KBM-7 (cell line): ENCODE measurements at places on chromosomes 11 and 22.

DNA sequence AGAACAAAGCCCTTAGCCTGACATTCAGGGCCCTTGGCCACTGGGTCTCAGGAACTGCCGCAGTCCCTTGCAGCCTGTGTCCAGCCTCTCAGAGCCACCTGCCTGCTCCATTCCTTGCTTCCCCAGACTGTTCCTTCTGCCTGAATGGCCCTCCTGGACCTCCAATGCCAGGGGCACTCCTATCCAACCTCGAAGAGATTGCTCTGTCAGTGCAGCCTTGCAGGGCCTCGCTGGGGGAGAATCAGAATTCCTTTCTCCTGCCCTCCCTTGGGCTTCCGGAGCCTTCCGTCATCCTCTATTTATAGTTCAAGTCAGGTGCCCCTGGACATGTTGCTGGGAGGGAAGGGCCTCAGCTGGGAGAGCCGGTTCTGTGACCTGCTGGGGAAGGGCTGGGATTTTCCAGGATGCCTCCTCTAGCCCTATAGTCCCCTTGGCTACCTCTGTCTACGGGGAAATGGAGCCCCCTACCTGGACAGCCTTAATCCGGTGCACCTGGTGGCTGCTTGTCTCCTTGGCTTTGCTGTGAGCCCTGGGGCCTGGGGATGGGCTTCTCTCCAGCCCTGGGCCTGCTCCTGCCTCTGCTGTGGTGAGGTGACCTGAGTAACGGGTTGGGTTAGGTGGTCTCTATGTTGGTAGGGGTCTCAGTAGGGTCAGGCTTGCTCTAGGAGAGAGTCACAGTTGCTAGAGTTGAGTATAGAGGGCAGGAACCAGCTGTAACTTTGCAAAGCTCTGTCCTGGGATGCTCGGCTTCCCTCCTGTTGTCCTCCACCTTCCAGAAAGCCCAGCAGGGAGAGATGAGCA lies 45.9 kb upstream of the SYT7 start:
- no peak for DNase-seq

- DNase-seq, result no peak
Observed at GRCh38 chr11:129865701-129866100, 29.7 kb downstream of the NFRKB start.

- peak; percentile 100 for DNase-seq
Observed at GRCh38 chr11:31810779-31811647, at the start of gene PAX6. Gene PAX6 (minus strand): TSS chr11:31811322. CDS start chr11:31806411, 4,911 bp downstream.

DNA sequence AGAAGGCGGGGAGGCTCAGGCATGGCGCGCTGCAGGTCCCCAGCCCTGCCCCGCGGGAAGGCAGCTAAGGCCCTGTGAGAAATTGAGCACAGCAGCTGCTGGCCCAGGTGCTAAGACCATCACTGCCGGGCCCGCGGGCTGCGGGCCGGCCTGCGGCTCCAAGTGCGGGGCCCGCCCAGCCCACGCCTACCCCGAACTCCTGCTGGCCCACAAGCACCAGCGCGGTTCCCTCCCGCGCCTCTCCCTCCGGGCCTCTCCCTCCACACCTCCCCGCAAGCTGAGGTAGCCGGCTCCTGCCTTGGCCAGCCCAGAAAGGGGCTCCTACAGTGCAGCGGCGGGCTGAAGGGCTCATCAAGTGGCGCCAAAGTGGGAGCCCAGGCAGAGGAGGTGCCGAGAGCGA lies 4.6 kb upstream of the RDX start:
- no peak for DNase-seq

- DNase-seq, result no peak
Observed at GRCh38 chr11:61696602-61697001, 16.4 kb downstream of the DAGLA start.

GRCh38 chr11:100964435-100964834 lies 165.2 kb downstream of the PGR start:
- no peak for DNase-seq

GRCh38 chr11:20864628-20865027 lies 195.2 kb downstream of the NELL1 start:
- DNase-seq, result no peak

DNA sequence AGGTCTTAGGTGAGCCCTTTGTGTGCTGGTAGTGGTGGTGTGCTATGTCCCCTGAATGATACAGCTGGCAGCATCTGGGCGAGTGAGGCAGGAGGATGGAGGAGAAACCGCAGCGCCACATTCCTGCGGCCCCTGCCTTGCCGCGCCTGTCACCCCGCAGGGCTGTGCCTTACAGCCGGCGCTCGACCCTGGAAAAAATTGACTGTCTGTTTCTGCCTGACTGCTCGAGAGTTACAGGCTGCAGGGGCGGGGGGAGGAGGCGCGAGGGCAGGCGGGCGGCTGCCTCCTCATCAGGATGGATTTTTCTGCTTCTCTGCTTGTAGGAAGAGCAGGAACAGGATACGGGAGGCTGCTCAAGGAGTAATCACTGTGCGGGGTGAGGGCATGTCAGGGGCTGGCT lies 443.4 kb downstream of the MIAT start:
- DNase-seq, result no peak

GRCh38 chr11:37571246-37571645 lies 973.2 kb upstream of the RAG2 start:
- DNase-seq, result no peak

- no peak for DNase-seq
Observed at GRCh38 chr11:15830741-15831428, 525.5 kb downstream of the SOX6 start.

DNA sequence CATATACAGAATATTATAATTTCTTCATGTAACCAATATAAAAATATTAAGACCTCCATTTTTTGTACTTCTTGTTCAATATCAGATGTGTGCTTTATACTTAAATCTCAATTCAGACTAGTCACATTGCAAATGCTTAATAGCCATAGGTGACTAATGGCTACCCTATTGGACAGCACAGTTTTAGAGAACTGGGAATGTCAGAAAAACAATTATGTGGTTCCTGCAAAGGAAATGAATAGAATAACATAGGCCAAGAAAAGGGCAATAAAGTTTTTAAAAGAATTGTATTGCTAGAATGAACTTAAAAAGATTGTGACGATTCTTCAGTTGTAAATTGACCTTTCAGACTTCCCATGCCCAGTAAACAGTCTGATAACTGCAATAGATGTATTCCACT lies 843.0 kb downstream of the METTL15 start:
- DNase-seq, result no peak

- no peak for DNase-seq
Observed at GRCh38 chr11:57392066-57392762, 1.8 kb upstream of the PRG2 start.

- no peak for DNase-seq
Observed at GRCh38 chr11:133197425-133197824, 334.9 kb downstream of the OPCML start.

DNA sequence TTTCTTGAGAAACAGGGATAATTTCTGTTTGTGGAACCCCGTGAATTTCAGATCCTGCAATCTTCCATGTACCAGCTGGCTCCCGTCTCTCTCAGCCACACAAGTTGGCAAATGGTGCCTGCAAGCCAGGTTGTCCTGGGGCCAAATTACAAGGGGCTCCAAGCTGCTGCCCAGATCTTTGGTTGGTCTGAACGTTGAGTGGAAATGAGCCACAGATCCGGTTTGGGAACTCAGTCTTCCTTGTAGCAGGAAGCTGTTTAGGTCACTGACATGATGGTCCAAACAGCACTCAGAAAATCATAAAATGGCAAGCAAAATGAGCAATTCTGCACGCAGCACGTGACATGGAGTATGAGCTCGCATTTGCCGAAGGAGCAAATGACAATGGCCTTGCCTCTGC lies 1496.4 kb downstream of the TBC1D22A start:
- no peak for DNase-seq

DNA sequence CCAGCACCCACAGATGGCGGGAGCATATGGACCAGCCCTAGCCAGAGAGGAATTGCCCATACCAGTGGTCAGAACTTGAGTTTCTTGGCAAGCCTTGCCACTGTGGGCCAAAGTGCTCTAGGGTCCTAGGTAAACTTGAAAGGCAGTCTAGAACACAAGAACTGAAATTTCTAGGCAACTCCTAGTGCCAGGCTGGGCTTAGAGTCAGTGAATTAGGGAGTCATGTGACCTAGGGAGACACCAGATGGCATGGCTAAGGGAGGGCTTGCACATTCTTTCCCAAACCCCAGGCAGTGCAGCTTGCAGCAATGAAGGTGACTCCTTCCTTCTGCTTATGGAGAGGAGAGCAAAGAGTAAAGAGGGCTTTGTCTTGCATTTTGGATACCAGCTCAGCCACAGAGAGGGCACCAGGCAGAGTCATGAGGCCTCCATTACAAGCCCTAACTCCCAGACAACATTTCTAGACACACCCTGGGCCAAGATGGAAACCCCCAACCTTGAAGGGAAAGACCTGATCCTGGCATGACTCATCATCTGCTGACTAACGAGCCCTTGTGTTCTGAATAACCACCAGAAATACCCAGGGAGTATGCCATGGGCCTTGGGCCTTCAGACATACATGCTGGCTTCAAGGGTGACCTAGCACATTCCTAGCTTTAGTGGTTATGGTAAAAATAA lies 19.2 kb upstream of the OR56A3 start:
- DNase-seq, result no peak

DNA sequence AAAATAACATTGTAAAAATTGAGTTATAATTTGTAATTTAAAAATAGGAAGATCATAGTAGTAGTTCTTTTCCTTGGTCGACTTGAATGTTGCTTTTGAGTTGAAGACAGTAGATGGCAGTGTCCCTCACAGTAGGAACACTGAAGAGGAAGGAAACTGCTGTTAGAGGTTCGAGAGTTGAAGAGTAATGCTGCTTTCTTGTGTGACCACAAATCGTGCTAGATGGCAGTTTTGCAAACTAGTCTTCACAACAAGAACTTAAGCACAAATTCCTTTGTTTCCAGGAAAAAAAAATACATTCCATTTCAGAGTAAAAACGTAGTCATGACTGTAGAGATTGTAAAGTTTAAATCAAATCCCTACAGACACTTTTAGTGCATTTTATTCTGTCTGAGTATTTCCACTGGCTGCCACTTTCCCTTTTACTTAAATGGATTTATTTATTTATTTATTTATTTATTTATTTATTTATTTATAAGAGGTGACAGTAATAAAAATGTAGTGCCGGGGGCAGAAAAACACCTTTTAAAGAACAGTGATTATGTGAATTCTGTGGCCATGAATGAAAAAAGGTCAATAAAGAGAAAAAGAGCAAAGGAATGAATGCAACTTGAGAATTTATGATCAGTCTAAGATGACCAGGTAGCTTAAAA lies 54.6 kb downstream of the SPECC1L start:
- DNase-seq, result peak; percentile 84

- DNase-seq, result peak; percentile 7
Observed at GRCh38 chr11:115530752-115531151, 26.5 kb upstream of the CADM1 start.

GRCh38 chr11:65482306-65482850 lies 16.5 kb upstream of the MALAT1 start:
- peak; percentile 41 for DNase-seq

GRCh38 chr11:28504555-28505110 lies 396.4 kb downstream of the METTL15 start:
- no peak for DNase-seq

DNA sequence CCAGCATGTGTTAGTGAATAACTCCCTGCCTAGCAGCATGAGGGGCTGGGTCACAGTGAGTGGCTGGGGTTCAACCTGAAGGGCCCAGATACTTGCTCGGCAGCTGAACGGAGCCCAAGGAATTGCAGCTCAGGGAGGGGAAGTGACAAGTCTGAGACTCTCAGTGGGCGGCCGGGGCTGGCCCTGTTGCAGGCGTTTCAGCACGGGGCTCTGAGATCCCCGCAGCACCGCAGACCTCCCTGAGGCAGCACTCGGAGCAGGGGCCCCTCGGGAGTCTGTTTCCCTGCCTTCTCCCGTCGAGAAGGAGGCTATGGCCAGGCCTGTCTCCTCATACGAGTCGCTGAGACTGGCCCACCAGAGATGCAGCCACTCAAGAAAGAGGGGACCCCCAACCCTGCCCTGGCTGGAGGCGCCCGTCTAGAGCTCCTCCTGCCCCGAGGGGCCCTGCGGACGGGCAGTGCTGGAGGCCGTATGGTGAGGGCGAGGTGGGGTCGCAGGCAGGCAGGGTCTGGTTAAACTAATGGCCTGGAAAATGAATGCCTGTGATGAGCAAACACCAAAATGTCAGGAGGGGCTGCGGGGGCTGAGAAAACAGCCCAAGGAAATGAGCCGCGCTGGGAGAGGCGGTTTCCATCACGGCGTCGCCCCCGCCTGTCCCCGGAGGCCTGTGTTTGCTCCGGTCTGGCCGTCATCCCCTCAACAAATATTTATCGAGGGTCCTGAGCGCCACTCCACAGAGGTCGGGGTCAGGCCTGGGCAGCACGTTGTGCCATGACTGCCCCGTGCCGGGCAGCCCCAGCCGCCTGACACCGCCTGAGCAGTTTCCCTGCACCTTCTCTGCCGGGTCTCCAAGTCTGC lies 9.3 kb downstream of the TSSC4 start:
- DNase-seq, result no peak

DNA sequence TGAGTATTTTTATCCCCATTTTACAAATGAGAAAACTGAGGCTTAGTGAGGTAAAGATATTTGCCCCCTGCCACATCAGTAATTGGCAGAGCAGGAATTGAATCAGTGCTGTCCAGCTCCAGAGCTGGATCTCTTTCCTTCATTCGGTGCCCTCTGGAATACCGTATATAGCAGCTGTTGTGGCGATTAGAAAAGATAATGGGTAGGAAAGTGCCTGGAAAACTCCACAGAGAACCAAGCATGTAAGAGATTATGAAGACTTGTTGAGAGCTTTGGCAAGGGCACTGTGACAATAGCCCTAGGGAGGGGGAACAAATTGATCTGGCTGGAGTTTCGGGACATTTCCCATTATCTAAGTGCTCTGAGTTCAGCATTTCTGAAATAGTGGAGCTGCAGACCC lies 82.5 kb upstream of the TEAD1 start:
- no peak for DNase-seq

- DNase-seq, result no peak
Observed at GRCh38 chr22:47779474-47779873, 1017.0 kb downstream of the TBC1D22A start.

GRCh38 chr11:124717786-124718651 lies 21.7 kb upstream of the NRGN start:
- DNase-seq, result peak; percentile 55

- DNase-seq, result no peak
Observed at GRCh38 chr11:76277298-76278175, 71.2 kb upstream of the WNT11 start.

- no peak for DNase-seq
Observed at GRCh38 chr11:120302001-120302805, 22.9 kb upstream of the TLCD5 start.

DNA sequence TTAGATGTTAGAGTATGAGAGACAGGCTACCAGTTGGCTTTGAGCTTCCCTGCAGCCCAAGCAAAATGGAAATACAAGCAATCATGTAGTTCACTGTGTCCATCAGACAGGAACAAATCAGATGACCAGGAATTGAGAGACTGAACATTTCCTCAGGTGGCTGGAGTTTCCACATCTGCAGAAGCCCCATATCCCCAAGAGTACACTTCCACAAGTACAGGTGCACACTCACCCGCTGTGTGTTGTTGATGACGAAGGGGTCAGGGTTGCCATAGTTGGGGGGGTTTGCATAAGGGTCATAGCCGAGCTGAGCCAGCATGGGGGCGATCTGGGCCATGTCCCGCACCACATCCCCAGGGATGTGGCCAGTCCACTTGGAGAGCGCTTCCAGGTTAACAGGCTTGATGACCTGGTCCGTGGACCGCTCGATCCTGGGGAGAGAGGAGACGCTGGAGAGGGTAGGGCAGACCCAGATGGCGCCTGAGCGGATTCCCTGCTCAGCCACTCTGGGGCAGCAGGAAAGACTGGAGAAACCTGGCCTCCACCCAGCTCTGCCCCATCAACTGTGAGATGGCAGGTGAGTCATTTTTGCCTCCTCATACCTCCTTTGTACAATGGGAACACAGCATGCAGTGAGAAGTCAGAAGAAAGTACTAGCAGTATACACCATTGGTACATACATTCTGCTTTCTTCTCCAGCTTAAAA lies 23.9 kb upstream of the TFIP11 start:
- no peak for DNase-seq
